Hematopoietic multipotent progenitor cell treated with erythropoietin and hydrocortisone succinate and interleukin-3 and kit ligand, for 15 days (in vitro differentiated cells): ENCODE measurements at places on chromosomes 3 and 15.
A peak's percentile ranks its signal among the peaks of the same experiment; 100 is the strongest.

GRCh38 chr15:65344914-65345275 lies 32.9 kb downstream of the IGDCC3 start:
- no peak for DNase-seq

DNA sequence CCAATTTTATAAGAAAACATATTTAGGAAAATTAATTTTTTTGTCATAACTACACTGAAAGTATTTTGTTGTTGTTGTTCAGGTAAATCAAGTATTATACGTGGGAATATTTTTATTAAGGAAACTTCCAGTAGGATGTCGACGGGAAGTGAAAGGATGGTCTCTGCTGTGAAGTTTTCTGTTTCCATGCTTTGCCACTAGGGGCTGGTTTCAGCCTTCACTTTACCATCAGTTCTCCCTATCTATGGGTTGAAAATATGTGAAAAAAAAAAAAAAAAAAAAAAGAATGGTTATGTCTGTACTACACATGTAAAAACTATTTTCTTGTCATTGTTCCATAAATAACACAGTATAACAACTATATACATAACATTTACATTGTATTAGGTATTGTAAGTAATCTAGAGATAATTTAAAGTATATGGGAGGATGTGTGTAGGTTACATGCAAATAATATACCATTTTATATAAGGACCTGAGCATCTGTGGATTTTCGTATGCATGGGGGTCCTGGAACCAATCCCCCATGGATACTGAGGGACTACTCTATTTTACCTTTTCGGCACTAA lies 136.7 kb downstream of the SMAD6 start:
- DNase-seq = peak; percentile 8

DNA sequence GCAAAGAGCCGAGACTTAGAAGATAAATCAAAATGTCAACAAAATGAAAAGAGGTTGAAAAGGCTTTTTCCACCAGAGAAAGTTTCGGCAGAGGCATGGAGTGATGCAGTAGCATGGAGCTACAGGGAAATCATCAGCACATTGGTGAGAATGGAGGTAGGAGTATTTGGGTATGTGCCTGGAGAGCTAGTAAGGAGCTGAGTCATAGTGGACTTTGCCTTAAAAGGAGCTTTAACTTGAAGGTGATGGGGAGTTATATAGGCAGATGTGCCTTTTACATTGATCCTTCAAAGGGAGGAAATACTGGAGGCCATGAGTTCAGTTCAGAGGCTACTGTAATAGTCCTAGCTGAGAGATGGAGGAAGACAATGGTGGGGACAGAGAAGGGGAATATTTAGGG lies 44.3 kb downstream of the IL5RA start:
- DNase-seq = no peak

DNA sequence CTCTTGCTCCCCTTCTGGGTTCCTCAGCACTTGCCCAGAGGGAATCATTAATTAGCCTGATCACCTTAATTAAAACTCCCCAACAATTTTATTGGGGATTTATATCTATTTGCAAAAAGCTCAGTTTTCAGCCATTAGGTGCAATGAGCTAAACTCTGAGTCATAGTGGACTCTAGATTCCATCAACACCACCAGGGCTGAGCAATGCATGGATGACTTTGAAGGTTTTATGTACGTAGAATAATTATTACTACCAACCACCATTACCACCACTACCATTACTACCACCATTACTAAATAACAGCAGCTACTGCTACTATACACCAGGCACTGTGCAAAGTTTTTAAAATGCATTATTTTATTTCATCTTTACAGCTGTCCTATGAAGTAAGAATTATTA lies 81.2 kb downstream of the ZNF621 start:
- no peak for DNase-seq

DNA sequence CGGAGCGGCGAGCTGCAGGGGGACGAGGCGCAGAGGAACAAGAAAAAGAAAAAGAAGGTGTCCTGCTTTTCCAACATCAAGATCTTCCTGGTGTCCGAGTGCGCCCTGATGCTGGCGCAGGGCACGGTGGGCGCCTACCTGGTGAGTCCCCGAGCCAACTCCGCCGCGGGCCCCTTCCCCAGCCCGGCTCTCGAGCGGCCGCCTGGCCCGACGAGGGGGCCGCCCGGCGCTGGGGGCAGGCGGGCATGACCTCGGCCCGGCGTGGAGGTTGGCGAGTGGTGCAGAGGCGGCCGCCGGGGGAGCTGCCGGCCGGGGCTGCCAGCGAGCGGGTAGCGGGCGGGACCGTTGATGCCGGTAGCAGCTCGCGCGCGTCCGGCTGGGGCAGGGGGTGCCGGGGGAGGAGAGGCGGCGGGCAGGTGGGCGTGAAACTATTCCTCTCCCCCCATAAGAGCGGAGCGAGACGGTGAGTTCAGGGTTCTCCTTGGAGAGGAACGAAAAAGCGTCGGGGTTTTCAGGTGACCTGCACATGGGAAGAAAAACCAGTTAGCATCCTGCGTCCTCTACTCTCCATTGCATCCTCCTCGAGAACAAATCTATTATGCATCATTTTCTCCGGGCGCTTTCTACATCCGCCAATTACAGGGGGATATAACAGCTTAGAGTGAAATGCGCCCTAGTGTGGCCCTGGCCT lies 585 bp downstream of the SLCO3A1 start:
- no peak for DNase-seq

GRCh38 chr3:66035763-66036477 lies 2.8 kb downstream of the MAGI1 start:
- no peak for DNase-seq

- no peak for DNase-seq
Observed at GRCh38 chr3:70775257-70775656, 462.8 kb upstream of the MDFIC2 start.

- no peak for DNase-seq
Observed at GRCh38 chr3:194310060-194310835, 40.9 kb downstream of the CPN2 start.

DNA sequence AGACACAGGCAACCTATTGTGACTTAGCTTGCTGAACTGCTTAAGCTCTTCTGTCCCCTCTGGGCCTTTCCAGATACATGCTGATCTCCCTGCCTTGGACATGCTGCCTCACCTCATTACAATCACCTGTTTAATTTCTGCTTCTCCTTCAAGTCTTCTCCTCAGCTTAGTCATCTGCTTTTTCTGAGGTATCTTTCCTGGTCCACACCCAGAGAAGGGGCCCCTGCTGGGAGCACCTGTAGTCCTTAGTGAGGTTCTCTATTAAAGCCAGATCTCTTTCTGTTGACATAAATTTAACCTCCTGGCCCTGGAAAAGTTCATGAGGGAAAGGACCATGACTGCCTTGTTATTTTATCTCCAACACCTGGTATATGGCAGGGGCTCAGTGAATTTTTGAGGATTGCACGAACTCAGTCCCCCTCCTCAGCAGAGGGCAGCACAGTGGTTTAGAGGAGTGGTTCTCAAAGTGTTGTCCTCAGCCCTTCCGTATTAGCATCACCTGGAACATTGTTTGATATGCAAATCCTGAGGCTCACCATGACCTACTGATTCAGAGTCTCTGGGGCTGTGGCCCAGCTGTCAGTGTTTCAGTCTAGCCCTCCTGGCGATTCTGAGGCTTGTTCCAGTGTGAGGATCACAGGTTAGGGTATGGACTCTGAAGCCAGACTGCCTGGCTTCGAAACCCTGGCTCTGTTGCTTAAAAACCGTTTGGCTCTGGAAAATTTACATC lies 12.7 kb downstream of the COL6A6 start:
- DNase-seq = no peak

DNA sequence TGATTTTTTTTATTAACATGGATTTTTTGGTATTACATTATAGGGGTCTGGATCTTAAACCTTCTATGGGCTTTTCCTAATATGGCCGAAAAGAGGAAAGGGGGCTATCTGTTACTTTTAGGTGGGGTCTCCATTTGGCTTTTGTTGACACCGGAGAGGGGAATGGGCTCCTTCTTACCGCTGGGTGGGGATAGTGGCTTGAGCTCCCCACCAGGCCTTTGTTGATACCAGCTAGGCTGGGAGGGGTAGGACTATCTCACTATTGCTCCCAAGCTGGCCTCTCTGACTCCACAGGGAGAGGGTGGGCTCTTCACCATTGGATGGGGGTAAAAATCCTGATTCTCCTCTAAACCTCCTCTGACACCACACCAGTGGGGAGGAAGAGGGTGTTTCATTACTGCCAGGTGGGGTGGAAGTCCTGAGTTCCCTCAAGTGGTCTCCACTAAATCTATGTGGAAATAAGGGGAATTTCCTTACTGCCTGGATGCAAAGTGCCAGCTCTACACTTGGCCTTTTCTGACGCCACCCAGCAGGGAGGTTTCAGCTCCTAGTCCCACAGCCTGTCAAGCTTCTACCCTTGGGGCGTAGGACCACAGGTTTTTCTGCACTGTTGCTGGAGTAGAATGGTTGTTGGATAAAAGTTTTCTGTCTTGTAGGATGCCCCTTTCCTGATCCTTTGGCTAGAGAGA lies 572.3 kb downstream of the MAGI1 start:
- no peak for DNase-seq

- no peak for DNase-seq
Observed at GRCh38 chr3:60651799-60652198, 599.5 kb downstream of the FHIT start.

GRCh38 chr15:59550956-59551355 lies 60.6 kb upstream of the GCNT3 start:
- no peak for DNase-seq

DNA sequence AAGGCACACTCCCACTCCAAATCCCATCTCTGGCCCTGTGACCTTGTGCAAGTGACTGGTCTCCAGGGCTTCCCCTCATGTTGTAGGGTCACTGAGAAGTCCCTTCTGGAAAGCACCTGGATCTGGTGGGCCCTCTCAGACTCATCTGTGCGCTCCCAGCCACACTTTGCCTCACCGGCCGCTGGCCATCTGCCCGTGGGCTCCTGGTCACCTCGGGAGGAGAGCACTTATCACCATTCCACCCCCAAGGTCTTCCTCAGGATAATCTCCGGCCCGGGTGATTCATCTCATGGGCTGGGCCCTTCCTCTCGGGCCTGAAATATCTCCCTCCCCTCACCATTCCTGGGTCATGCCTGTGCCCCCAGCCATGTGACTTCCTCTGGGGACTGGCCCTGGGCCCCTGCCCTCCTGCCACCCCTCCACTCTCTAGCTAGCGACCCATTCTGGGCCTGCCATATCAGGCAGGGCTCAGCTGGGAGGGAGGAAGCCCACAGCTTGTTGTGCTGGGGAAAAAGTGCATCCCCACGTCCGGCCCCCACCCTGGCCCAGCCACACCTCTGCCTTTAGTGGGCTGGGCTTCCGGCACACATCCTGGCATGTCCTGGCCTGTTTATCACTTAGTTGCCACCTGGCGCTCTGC lies 10.6 kb upstream of the WNT7A start:
- DNase-seq = no peak

DNA sequence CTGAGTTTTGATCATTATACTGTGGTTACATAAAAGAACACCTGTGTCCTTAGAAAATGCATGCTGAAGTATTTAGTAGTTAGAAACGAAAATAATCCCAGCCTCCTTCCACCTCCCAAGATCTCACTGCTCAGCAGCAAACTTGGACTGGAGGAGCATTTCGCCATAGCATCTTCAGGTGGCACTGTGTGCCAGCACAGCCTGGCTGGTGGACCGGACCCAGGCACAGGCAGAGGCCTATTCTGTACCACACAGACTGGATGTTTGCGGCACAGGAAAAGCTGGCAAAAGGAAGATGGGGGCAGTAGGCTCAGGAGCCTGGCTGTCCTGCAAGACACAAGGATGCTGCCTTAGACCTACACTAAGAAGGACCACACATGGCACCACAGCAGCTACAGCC lies 10.2 kb downstream of the STIMATE start:
- no peak for DNase-seq

- no peak for DNase-seq
Observed at GRCh38 chr3:100681496-100681895, 27.8 kb upstream of the TFG start.

DNA sequence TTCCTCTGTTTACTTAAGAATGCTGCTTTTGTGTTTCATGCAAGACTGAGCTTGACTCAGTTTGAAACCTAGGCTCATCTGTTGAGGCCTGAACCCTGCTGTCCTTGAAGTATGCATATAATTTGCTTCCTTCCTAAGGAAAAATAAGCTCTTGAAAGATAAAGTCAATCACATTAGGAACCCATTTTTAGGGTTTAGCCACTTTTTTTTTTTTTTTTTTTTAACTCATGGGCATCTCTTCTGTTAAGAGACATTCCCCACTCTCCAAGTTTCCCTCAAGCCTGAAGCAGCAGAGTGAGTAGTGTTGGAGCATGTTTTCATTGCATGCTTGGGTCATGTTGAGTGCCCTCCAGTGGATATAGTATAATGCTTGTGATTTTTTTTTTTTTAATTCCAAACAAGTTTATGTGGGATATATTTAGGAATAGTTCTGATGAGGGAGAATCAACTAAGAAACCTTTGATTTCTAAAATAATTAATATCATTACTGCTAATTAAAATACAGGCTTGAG lies 3.6 kb downstream of the CTNNB1 start:
- peak; percentile 27 for DNase-seq

- no peak for DNase-seq
Observed at GRCh38 chr3:35492841-35493240, 146.5 kb upstream of the ARPP21 start.

DNA sequence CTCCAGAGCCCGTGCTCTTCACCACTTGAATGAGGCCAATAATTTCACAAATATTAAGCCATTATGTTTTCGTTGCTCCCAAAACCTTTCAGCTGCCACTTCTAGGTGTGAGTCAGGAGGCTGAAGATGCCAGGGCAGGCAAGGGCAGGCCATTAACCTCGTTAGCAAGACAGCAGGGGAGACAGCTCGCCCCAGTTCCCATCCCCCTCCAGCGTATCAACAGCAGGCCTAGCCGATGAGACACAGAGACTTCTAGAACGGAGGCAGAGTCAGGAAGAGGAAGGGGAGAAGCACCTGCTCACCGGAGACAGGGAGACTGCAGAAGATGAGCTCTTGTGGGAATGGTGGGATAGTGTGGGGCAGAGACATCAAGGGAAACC lies 28.0 kb upstream of the PLA2G4E start:
- no peak for DNase-seq

DNA sequence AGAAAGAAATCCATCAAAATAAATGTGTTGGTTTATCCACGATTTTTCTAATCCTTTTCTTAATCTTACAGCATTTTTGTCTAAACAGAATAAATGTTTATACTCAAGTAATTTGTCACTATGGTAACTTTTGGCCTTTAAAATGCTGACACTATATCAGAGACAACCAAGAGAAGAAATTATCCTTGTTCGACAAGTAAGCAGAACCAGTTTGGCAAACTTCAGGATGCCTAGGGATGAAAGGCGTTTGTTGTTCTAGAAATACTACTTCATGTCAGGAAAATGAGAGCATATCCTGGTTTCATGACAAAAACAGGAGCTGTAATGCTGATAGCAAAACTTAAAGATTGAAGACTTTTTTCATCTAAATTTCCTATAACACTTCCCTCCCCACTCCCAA lies 308.0 kb upstream of the ATP11B start:
- DNase-seq = no peak

DNA sequence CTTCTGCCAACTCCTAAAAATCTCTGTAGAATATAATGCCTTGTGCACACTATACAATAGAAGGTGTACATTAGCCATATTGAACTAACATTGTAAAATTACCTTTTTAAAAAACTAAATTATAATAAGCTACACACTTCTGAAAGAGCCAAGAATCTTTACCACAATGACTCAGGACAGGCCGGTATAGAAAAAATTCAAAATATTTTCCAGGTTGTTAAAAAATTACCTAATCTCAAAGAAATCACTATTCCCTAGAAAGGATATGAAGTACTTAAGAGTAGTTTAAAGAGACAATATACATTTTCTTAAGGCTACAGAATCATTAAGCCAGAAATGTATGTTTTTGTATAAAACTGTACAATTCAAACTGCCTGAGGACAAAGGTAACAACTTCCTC lies 48.5 kb downstream of the TJP1 start:
- no peak for DNase-seq

GRCh38 chr15:85986741-85987140 lies 92.9 kb upstream of the AGBL1 start:
- DNase-seq = no peak

GRCh38 chr3:133570139-133570936 lies 3.1 kb upstream of the CDV3 start:
- no peak for DNase-seq
